ENCODE measurements at places on chromosomes 7 and 10.
A peak's percentile ranks its signal among the peaks of the same experiment; 100 is the strongest.

GRCh38 chr10:2543142-2543886 is 524.0 kb upstream of the PFKP start:
- DNase-seq = no peak

DNA sequence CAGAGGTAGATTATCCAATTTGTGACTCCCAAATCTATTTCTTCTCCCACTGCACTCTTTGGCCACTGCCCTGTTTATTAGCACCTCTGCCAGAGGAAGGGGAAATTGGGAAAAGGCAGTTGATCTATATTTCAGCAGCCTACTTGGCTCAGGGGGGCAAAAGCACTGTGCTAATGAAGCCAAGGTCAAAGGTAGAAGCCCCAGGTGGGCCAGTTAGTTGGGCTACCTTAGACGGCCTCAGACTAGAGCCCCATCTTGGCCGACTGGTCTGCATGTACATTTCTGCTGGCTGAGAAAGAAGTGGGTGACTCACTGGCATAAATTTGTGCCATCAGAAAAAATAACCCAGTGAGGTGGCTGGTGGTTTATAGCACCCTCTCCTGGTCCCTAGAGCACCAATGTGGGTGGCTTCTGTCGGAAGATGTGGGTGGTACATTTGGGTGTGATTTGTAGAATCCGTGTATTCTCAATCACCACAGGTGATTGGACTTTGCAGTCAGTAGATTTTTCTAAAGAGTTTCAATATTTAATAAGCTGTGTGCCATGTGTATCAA is 293.3 kb upstream of the MKI67 start:
- no peak for DNase-seq

- DNase-seq = no peak
Measured at GRCh38 chr10:114115661-114116445, 58.1 kb downstream of the CCDC186 start.

DNA sequence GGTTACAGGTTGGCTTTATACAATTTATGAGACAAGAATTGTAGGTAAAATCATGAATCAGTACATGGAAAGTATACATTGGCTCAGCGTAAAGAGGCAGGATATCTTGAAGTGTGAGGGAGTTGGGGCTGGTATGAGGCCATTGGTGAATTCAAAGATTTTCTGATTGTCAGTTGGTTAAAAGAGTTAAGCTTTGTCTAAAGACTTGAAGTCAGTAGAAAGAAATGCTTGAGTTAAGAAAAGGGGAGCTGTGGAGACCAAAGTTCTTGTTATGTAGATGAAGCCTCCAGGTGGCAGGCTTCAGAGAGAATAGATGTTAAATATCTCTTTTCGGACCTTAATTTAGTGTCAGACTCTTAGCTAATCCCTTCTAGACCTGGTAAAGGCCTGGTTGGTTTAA is 341.0 kb downstream of the GALNT17 start:
- no peak for DNase-seq

DNA sequence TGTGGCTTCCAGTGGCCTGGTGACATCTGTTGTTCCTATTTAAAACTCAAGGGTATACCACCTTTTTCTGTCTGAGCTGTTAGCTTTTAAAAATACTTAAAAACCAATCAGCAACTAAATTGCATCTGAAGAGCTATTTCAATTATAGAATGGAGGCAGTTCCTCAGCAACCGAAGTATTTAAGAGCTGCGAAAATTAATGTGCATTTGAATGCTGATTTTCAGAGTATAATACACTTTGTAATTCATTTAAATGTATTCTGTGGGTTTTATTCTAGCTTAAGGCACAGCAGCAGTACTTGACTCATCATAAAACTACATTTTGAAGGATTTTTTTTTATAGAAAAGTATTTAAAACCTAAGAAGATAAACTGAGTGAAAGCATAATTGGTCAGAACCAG is 404.9 kb upstream of the PRKCQ start:
- no peak for DNase-seq

DNA sequence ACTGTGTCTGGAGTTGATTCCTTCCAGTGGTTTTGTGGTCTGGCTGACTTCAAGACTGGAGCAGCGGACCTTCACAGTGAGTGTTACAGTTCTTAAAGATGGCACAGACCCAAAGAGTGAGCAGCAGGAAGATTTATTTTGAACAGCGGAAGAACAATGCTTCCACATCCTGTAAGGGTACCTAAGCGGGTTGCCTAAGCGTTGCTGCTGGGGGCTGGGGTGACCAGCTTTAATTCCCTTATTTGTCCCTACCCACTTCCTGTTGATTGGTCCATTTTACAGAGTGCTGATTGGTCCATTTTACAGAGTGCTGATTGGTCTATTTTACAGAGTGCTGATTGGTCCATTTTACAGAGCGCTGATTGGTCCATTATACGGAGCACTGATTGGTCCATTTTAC is 13.2 kb downstream of the AKR1B15 start:
- DNase-seq = no peak

DNA sequence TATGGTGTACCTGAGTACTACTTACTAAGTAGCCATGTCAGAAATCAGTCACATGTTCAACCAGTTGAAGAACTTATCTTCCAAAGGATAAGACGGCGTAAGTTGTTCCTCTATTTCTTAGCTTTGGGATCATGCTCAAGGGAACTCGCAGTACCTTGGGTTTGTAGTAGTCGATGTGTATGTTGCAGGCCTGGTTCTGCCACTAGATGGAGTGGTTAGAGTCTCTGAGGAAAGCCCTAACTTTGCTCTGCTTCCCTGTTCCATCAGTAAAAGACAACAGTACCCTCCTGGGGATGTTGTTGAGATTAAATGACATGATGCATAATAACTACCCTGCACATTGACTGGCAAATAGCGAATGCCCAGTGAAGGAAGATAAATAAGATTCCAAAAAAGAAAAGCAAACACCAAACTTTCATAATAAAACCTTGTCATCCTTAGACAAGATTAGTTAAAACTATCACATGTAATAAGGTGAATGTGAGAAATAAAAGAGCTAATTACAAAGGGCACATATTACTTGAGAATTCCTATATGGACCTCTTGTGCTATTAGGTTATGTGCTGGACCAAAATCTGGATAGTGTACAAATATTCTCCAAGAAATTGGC is 165.9 kb downstream of the ABCA13 start:
- DNase-seq = no peak

DNA sequence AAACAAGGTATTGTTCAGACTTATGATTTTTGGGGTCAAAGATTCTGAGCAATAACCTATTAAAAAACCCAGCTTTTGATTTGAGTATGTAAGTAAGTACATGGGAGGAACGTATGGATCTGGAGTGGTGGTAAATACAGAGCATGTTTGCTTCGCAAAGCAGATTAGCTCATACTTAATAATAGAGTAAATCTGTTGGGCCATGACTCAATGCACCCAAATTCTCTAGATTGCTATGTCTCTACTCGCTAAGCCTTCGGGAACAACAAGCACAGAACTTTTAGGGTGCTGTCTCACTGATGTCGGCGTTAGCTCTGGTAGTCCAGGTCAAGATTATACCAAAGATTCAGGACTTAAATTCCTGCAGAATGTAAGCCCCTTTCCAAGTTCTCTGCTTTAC is 807 bp upstream of the MINPP1 start:
- DNase-seq = no peak

DNA sequence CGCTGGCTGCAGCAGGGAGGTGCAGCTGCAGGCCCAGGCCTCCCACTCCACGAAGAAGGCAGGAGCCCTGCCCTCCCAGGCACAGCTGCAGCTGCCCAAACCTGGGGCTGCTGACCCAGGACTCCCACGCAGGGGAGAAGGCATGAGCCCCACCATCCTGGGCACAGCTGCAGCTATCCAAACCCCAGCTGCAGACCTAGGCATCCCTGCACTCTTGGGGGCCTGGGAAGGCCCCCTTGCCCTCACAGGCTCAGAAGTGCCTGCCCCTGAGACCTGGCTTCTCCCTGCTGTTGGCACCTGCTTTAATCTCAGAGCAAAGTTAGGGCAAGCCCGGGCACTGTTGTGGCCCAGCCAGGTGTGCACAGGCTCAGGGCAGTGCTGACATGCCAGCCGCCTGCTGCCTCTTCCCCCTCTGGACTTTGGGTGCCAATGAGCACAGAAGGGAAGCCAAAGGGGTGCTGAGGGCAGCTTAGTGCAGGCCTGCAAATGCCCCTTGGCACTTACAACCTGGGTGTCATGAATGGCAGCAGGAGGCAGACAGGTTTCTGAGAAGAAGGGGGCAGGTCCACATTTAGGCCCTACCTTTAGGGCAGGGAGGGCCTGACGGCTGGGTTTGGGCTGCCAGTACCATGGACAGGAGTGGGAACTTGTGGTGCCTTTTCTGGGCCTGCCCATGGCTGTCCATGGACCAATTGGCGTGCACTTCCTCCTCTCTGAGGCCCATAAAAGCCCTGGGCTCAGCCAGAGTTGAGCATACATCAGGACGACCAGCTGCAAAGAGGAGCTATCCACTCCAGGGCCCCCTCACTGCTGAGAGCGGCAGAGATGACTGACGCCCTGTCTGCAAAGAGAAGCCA is 31.1 kb downstream of the CRTAC1 start:
- DNase-seq = no peak

GRCh38 chr7:74253835-74254128 is 417 bp downstream of the RFC2 start:
- no peak for DNase-seq

GRCh38 chr7:86904949-86905834 is 154.3 kb downstream of the ELAPOR2 start:
- DNase-seq = no peak

GRCh38 chr7:105810556-105810955 is 65.8 kb downstream of the ATXN7L1 start:
- DNase-seq = no peak

DNA sequence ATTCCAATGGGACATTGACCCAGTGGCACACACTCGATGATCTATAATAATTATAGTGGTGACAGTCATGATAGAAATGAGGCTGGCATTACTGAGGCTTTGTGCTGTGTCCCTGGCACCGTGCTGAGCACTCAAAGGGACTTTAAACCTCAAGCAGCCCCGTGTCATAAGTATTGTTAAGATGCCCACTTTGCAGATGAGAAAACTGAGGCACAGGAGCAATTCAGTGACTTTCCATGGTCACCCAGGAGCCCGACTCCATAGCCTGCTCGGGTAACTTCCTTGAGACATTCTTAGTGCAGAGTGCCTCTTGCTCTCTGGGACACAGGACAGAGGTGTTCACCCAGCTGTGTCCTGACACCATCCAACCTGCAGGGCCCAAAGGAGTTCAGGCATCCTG is 152.6 kb downstream of the C10orf105 start:
- DNase-seq = no peak

- peak; percentile 46 for DNase-seq
Measured at GRCh38 chr10:27242951-27243551, 2.5 kb upstream of the ACBD5 start.

GRCh38 chr10:119759832-119760231 is 34.0 kb downstream of the INPP5F start:
- no peak for DNase-seq

- no peak for DNase-seq
Measured at GRCh38 chr10:124621637-124622036, 122.5 kb downstream of the FAM53B start.

- DNase-seq = no peak
Measured at GRCh38 chr10:3877211-3878000, 92.4 kb upstream of the KLF6 start.

DNA sequence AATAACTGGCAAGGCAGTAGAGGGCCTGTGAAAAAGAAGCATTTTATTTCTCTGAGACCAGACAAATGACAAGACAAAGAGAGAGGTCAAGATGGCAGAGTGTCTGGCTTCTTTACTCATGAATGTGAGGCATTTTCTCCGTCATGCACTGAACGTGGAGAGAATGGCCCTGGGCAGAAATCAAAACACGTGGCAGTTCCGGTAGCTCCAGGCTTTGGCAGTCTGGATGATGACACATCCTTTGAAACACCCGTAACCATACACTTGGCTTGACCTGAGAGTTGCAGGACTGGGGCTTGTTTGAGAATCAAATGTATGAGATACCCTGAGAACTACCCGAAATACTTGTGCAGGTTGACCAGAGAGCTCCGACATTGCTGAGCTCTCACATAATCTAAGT is 537.6 kb downstream of the ACTR3B start:
- DNase-seq = no peak

DNA sequence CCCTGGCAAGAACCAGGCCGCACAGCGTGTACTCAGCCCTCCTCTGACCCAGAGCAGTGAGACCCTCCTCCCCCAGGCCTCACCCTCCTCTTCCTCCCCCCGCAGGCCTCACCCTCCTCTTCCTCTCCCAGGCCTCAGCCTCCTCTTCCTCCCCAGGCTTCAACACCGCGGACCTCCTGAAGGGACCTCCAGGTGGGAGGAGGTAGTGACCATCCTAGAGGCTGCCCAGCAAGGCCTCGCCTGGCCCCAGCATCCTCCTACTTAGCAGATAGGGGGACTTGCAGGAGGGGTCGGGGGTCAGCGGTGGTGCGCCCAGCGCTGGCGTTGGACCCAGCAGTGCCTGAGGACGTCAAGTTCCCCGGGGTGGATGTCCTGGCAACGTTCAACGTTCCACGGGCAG is 270.8 kb downstream of the ELFN1 start:
- no peak for DNase-seq

- DNase-seq = peak; percentile 58
Measured at GRCh38 chr10:100338434-100339036, 8.5 kb upstream of the SCD start.

DNA sequence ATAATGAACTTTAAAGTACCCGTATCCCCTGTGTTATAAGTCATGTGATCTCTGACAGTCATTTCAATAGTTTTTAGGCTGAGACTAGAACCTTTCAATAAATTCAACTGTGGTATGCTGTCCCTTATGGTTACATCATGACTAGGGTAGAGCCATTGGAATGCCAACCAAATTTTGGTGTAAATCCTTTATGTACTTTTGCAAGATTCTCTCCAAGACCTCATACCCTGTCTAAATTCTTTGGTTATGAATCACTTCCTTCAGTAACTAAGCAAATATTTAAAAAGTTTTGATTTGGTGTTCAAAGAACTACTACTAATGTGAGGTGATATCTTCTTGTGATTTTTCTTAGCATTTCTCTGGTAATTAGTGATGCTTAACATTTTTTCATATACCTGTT is 20.8 kb upstream of the OR6B1 start:
- no peak for DNase-seq

- no peak for DNase-seq
Measured at GRCh38 chr10:124281666-124282065, 137.1 kb downstream of the OAT start.

- DNase-seq = no peak
Measured at GRCh38 chr10:60023155-60023877, 117.0 kb upstream of the CCDC6 start.

GRCh38 chr7:13231216-13231615 is 543.8 kb downstream of the ARL4A start:
- no peak for DNase-seq

- no peak for DNase-seq
Measured at GRCh38 chr7:70317356-70317755, 719.1 kb downstream of the AUTS2 start.

- DNase-seq = no peak
Measured at GRCh38 chr7:1181640-1182039, 21.6 kb upstream of the ZFAND2A start.

- no peak for DNase-seq
Measured at GRCh38 chr7:101436221-101436735, 73.6 kb downstream of the COL26A1 start.
